ENCODE measurements at places on chromosomes 7 and 10.
A peak's percentile ranks its signal among the peaks of the same experiment; 100 is the strongest.

- DNase-seq, result no peak
Observed at GRCh38 chr10:88297103-88297502, 286.0 kb downstream of the RNLS start.

DNA sequence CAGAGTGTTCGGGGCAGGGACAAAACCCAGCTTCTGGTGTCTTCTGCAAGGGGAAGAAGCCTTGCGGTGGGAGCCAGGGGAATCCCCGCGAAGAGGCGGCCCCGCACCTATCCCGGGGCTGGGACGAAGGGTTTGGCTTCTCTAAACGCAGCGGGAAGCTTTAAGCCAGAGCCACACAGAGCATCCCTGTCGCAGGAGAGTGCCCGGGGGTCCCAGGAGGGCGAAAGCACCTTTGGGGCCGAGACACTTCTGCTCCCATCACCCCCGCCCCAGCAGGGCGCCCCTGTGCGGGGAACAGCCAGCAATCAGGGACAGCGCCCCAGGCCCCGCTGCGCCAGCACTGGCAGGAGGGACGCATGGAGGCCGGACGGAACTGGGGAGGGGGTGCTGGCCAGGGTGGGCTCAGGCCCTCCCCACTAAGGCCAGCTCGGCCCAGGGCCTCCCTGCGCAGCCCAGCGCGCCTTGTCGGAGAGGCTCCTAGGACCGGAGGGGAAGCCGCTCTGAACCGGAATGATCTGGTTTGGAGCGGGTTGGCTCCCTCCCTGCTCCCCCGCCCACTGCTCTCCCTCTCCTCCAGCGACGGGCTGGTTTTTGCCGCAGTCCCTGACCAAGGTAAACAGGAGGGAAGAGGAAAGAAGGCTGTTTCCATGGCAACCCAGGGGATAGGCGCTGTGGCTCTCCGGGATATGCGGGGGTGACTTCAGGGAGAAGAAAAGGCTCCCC is 63.9 kb downstream of the TMEM209 start:
- DNase-seq, result peak; percentile 76

DNA sequence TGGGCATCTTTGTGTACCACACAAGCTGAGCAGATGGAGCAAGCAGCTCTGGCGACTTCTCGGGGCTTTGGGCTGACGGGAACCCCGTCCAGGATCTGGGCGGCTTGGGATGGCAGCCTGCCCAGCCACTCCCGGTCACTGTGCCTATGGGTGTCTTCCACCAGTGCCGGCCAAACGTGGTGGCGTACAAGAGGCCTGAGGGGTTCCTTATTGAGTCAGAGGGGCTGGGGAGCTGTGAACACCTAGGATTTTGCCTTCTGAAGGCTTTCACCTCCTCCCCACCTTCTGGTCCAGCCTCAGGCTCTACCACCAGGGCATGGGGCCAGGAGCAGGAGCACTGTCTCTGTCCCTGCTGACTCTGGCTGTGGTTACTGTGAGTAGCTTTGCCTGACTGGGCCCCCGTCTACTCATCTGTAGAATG is 71.8 kb upstream of the PPIF start:
- no peak for DNase-seq

DNA sequence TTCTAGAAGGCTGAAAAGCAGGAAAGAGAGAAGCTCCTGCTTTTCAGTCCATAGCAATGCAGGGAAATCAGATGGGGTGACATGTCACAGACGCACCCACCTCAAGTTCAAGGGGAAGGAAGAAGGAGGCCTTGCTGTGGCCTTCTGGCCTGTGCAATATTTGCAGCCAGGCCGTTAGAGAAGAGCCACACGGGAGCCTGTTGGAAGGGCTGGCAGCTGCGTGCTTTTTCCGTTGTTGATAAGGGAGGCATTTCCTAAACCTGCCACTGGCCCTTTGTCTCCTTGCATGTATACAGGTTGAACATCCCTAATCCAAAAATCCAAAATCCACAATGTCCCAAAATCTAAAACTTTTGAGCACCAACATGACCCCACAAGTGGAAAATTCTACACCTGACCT is 492.5 kb upstream of the ZMIZ1 start:
- DNase-seq, result no peak

GRCh38 chr10:80684259-80684658 is 146.6 kb downstream of the SH2D4B start:
- DNase-seq, result no peak

GRCh38 chr7:157278791-157279724 is 57.7 kb upstream of the DNAJB6 start:
- DNase-seq, result no peak

- peak; percentile 49 for DNase-seq
Observed at GRCh38 chr7:2247141-2247995, 5.3 kb downstream of the NUDT1 start.

DNA sequence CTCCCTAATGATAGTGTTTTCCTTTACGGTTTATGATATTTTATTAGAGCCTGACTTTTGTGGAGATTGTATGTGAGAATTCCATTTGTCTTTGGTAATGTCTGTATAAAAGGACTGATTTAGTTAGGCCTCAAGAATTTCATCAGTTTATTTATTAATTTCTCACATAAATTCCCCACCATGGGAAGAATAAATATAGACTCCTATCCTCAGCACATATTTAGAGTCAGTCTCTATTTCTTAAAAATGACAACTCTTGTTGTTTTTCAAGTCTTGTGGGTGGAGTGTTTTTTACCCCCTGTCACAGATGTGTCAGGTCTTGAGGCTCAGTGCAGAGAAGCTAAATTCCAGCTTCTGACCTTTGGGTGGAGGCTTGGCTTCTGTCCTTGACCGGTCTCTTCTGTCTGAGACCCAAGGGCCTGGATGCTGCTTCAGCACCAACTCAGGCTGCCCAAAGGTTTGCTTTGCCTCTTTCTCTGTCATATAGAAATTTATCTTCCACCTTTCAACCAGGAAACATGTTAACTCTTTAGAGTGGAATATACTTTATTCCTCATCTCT is 117.3 kb upstream of the INHBA start:
- DNase-seq, result no peak

All from liver (tissue), 10 donors.